T-helper 22 cell (primary cell): ENCODE measurements at places on chromosomes 7 and 10.

DNA sequence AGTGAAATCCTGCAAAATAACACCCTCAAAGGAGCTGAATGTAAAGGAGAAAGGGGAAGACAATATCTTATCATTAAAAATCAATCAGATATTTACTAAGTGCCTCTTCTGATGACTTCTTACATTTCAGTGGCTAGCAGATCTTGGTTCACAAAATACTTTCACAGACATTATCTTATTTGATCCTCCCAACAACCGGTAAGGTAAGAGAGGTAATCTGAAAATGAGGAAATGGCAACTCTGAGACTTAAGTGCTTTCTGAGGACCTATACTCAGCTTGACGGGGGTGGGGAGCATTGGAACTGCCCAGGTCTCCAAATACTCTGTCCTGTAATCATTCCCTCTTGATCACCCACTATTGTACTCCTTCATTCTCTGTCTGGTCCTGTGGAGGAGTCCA is 144.6 kb upstream of the MKLN1 start:
- no peak for DNase-seq

- peak; percentile 39 for DNase-seq
These were observed 88.1 kb upstream of the PDCD4 start for GRCh38 chr10:110783509-110784107.

- no peak for DNase-seq
These were observed 21.6 kb downstream of the SMKR1 start for GRCh38 chr7:129523924-129524323.

- no peak for DNase-seq
These were observed 3.4 kb upstream of the NT5C2 start for GRCh38 chr10:103196516-103196915.

GRCh38 chr10:70617798-70618568 is 15.4 kb upstream of the PRF1 start:
- no peak for DNase-seq

GRCh38 chr10:112490545-112490944 is 43.5 kb downstream of the VTI1A start:
- no peak for DNase-seq

GRCh38 chr10:15744217-15744865 is 24.6 kb upstream of the ITGA8 start:
- no peak for DNase-seq

DNA sequence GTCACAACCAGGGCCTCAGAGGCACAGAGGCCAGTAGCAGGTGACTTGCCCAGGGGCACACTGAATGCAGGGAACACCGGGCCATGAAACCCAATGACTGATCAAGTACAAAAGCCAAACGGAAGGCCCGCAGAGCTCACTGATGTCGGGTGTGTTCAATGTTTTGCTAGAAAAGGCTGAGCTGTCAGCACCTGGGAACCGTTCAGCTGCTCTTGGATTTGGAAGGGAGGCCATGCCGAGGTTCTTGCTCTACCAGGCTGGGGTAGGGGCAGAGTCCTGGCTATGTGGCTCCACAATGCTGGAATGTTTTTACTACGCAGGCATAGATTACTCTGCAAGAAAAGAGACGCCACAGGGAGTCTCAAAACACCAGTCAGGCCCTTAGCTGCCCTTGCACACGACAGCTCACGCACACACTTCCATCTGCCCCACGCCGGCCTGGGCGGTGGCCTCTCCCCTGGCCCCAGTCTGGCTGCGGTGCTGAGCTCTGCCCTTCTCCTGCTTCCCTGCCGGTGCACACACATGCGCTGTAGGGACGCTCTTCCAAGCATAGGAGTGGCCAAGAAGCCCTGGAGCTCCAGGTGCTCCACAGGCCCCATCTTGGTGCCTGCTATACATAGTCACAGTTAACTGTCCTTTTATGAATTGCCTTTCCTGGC is 79.9 kb downstream of the ZRANB1 start:
- DNase-seq: no peak

GRCh38 chr7:37683246-37684120 is at the start of gene GPR141:
GPR141 (plus strand) TSS chr7:37683766; CDS start chr7:37740394, 56,628 bp downstream.
- no peak for DNase-seq

- no peak for DNase-seq
These were observed 8.3 kb upstream of the HYAL4 start for GRCh38 chr7:123836656-123837055.

- DNase-seq: no peak
These were observed 268.1 kb downstream of the CAMK1D start for GRCh38 chr10:12617191-12618175.

GRCh38 chr7:28638914-28639313 is 226.6 kb downstream of the CREB5 start:
- no peak for DNase-seq

- DNase-seq: no peak
These were observed 171.5 kb downstream of the SH3PXD2A start for GRCh38 chr10:103683851-103684250.

DNA sequence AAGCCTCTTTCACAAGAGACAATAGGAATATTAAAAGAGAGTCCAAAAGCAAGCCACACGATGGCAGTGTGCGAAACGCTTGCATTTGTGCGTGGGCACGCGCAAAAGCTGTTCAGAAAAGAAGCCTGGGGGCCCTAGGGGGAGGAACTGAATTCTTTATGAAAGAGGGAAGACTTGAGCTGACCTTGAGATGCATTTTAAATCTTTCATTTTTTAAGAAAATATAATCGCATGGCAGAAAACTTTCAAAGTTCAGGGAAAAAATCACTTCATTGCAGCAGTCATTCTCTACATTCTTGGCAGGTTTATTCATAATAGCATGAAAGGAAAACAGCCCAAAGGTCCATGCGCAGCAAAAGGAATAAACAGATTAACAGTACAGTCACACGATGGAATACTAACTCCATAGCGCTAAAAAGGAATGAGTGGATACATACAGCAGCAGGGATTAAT is 206.5 kb upstream of the PRKCQ start:
- DNase-seq: no peak

DNA sequence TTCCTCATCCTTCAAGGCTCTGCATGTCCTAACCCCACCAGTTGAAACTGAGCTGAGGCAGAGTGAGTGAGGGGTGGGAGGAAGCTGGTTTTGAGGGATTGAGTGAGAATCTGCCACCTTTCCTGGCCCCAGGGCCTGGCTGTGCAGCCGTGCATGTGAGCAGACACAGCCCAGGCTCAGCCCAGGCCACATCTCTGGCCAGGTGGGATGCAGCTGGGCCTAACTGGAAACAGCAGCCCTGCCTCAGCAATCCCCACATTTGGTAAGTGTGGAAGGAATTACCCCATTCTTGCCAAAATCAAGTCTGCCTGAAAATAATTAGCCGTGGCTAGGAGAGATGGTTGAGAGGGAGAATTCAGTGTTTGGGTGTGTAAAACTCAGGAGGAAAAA is 116.6 kb downstream of the NEURL1 start:
- no peak for DNase-seq

GRCh38 chr7:27181795-27182275 is 3.2 kb downstream of the HOXA11 start:
- no peak for DNase-seq

DNA sequence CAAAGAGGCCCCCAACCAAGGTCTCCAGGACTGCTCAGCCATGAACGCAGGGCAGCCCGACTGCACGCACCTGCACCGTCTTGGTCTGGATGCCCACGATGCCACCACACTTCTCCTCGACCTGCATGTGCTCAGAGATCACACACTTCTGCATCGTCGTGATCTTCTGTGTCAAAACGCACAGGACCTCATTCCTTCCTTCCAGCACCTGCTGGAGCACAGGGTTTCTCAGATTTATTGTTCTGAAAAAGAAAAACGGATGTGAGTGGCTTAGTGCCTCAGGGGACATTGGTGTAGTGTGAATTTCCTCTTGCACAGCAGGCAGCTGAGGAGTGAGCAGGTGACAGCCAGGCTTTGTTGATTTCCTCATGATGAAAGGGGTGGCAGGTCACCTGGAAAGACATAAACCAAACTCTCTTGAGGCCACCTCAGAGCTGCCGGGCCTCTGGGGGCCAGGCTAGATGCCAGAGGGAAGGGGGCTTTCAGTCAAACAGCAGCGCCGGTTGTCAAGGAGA is 38.2 kb downstream of the GSDME start:
- DNase-seq: no peak

- DNase-seq: no peak
These were observed 14.7 kb upstream of the MTPN start for GRCh38 chr7:135991906-135992305.

GRCh38 chr10:102729029-102730026 is 14.4 kb upstream of the WBP1L start:
- no peak for DNase-seq

- DNase-seq: no peak
These were observed 235.9 kb upstream of the PODXL start for GRCh38 chr7:131792311-131792710.

GRCh38 chr10:68619595-68619994 is 59.5 kb downstream of the TET1 start:
- DNase-seq: no peak

GRCh38 chr7:42105554-42106358 is 131.3 kb downstream of the GLI3 start:
- DNase-seq: no peak

DNA sequence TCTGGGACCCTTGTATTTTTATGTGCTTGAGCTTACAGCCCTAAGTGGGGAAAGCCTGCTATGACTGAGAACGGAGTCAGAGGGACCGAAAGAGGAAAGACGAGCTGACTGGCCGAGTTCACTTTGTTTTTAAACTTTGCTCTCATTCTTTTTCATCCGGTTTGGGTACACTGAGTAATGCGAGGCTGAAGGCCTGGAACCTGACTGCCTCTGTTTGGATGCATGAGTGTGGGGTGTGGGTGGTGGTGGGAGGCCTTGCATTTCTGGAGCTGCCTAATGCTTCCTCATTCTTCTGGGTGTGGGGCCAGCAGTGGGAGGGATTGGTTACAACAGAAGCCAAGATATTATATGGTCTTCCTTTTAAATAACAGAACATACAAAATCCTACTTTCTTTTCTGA is 155.5 kb downstream of the BUB3 start:
- DNase-seq: no peak

- no peak for DNase-seq
These were observed 109.5 kb downstream of the DNAJB6 start for GRCh38 chr7:157446322-157446721.

GRCh38 chr7:138625849-138626230 is 75.3 kb downstream of the SVOPL start:
- DNase-seq: no peak

- no peak for DNase-seq
These were observed 30.6 kb downstream of the PALD1 start for GRCh38 chr10:70508912-70509756.

GRCh38 chr7:46168671-46169383 is 247.8 kb upstream of the IGFBP3 start:
- no peak for DNase-seq

- no peak for DNase-seq
These were observed 53.9 kb upstream of the HABP2 start for GRCh38 chr10:113498997-113499396.
